Cardiac fibroblast (primary cell): ENCODE measurements at places on chromosomes 4 and X.
A peak's percentile ranks its signal among the peaks of the same experiment; 100 is the strongest.

DNA sequence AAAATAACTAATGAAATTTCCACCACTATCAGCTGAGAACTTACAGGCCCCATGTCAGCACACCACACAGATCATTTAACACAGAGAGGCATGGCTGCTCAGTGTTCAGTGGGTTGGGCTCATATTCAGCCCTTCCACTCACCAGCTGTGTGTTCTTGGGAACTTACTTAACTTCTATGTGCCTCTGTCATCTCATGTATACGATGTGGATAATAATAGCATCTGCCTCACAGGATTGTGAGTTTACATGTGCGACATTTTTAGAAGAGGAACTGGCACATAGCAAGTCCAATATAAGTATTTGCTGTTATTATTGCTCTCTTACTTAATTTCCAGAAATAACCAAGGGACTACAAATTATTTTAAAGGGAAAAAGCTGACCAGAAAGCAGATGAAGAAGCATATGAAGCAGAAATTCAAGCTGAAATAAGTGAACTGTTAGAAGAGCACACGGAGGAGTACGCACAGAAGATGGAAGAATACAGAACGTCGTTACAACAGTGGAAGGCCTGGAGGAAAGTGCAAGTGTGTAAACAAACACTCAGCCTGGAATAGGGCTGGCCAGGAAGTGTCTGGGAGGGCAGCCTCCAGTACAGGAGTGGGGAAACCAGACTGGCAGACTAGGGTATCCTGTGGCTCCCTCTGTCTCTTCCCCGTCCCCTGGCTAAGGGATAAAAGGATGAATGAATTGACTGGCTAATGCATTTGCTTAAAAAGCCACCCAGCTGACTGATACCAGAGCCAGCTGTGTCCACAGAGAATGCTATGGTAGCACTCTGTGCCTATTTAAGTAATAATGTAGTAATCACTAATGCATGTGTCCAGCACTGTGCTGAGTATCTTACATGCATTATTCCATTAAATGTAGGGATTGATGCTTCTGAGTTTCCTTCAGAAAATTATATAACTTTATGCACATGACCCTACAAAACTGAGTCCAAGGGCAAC is 67.1 kb downstream of the CC2D2A start:
- DNase-seq, result no peak

- peak; percentile 1 for DNase-seq
These were observed 25.8 kb upstream of the PBDC1 start for GRCh38 chrX:76147106-76147505.

- DNase-seq, result no peak
These were observed 272.8 kb upstream of the TENM3 start for GRCh38 chr4:181970366-181970765.

GRCh38 chr4:89222170-89222569 is 85.4 kb downstream of the GPRIN3 start:
- DNase-seq, result no peak

- DNase-seq, result no peak
These were observed 197.9 kb downstream of the PRDM5 start for GRCh38 chr4:120724656-120725055.
